Left ventricle myocardium inferior (tissue), 1 donor: ENCODE measurements at places on chromosomes 2 and 18. TPM values are rescaled to one million over a fixed set of nuclear protein-coding genes. Genes with fewer than 3 reads are reported as not detected.

GRCh38 chr2:215439404-215439803 is 3.5 kb upstream of the FN1 start:
- H3K27me3 ChIP-seq: peaks cover 26% of the 10 kb centered on the region
- H3K4me3 ChIP-seq: no peak overlapping the region
- no peak overlapping the region for H3K27ac ChIP-seq
- no peaks in the 10 kb centered on the region for H3K36me3 ChIP-seq
- no peak for DNase-seq
- peaks cover 41% of the 10 kb centered on the region for H3K4me1 ChIP-seq

- H3K36me3 ChIP-seq: no peaks in the 10 kb centered on the region
- DNase-seq: no peak
- H3K27me3 ChIP-seq: no peaks in the 10 kb centered on the region
- H3K4me1 ChIP-seq: no peaks in the 10 kb centered on the region
- no peak overlapping the region for H3K27ac ChIP-seq
Measured at GRCh38 chr18:31380912-31381311, 4.3 kb downstream of the DSG4 start.

The RGPD3 gene
- total RNA-seq: not detected

- no peak for DNase-seq
- peaks cover 27% of the 10 kb centered on the region for H3K27me3 ChIP-seq
- no peaks in the 10 kb centered on the region for H3K4me1 ChIP-seq
Measured at GRCh38 chr18:23173912-23174311, 38.6 kb downstream of the CABLES1 start.

The KIF1A gene
- 2.0 TPM for total RNA-seq

The RPRM gene
- total RNA-seq: not detected

The C2orf76 gene
- total RNA-seq: 7.3 TPM

The DSG4 gene
- total RNA-seq: not detected

- H3K4me3 ChIP-seq: peak overlapping the region; percentile 87
- H3K27ac ChIP-seq: peak overlapping the region; percentile 99
- H3K36me3 ChIP-seq: peaks cover 3% of the 10 kb centered on the region
- peak; percentile 86 for DNase-seq
- peaks cover 70% of the 10 kb centered on the region for H3K4me1 ChIP-seq
- H3K27me3 ChIP-seq: no peaks in the 10 kb centered on the region
Measured at GRCh38 chr2:45649858-45650811, 1.3 kb upstream of the PRKCE start.

DNA sequence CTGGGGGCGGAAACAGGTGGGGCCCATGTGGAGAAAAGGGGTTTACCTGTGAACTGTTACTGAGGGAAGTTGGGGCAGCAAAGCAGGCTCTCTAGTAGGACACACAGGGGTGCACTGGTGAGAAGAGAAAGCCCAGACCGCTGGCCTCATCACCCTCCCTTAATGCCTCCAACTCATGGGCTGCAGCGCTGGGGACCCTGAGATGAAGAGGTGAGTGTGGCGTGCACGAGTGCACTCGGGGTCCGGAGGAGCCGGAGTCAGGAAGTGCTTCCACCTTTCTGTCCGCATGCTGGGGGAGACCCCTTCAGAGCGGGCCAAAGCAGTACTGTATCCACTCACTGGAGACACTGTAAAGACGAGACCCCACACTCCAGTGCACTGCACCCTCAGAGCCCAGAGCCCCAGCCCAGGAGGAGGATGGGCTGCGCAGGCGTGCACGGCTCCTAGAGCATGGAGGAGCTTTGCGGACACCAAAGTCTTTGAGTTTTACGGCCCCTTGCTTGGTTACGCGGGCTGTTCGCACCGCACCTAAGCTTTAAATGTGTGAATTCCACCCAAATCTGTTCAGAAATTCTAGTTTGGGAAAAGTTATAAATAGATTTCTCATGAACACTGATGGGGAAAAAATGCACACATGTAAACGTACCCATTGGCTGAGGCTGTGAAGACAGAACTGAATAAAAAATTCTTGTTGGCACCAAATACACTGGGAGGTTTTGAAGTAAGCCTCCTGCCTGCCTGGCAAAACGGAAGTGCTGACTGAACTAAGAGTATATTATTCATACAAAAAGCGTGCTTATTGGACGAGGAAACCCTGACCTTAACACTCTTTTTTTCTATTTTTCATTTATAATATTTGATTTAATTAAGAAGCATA is 45.4 kb upstream of the PPP4R1 start:
- no peaks in the 10 kb centered on the region for H3K27me3 ChIP-seq
- H3K27ac ChIP-seq: no peak overlapping the region
- H3K4me1 ChIP-seq: no peaks in the 10 kb centered on the region
- H3K4me3 ChIP-seq: no peak overlapping the region
- H3K36me3 ChIP-seq: no peaks in the 10 kb centered on the region
- DNase-seq: no peak

- no peak for DNase-seq
- H3K27ac ChIP-seq: no peak overlapping the region
- H3K27me3 ChIP-seq: no peaks in the 10 kb centered on the region
- peaks cover 5% of the 10 kb centered on the region for H3K4me1 ChIP-seq
Measured at GRCh38 chr2:48148841-48149430, 242.6 kb upstream of the FBXO11 start.

DNA sequence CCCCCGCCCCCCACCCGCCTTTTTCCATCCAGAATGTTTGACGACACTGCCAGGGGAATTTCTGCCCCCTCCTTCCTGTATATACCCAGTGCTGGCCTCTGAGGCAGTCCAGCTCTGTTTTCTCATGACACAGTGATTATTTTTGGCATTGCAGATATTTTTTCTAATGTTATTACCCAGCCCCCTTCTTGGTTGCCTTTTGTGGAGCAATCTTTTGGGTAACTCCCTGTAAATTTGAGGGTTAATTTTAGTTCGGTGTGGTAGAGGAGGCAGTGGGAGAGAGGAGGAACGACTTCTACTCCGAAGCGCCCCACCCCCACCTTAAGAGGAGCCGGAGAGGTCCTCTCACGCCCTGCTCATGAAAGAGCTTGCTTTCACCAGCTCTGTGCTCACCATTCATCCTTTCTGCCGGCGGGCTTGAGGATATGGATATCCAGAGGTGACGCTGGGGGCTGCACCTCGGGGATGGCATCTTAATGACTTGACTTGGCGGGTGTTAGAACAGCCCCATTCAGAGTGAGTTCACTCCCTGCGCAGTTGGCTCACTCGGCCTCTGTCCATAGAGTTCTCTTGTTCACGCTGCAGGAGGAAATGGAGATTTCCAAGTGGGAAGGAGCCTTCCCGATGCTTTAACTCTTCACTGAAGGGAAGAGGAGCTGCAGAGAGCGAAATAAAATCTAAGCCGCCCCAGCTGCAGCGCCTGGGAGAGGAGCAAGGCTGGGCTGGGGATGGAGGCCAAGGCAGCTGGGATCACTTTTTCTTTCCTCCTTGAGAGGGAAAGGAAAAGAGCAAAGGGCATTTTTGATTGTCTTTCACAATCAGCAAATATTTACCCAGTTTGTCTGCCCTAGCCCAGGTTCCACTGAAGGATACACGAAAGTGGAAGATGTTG is 38.4 kb downstream of the EPAS1 start:
- peak overlapping the region; percentile 87 for H3K27ac ChIP-seq
- H3K4me3 ChIP-seq: peak overlapping the region; percentile 54

- peaks cover 18% of the 10 kb centered on the region for H3K4me1 ChIP-seq
- H3K27me3 ChIP-seq: no peaks in the 10 kb centered on the region
- DNase-seq: no peak
- no peak overlapping the region for H3K4me3 ChIP-seq
- peak overlapping the region; percentile 20 for H3K27ac ChIP-seq
- H3K36me3 ChIP-seq: no peaks in the 10 kb centered on the region
Measured at GRCh38 chr2:30666266-30666874, 140.9 kb downstream of the CAPN13 start.

DNA sequence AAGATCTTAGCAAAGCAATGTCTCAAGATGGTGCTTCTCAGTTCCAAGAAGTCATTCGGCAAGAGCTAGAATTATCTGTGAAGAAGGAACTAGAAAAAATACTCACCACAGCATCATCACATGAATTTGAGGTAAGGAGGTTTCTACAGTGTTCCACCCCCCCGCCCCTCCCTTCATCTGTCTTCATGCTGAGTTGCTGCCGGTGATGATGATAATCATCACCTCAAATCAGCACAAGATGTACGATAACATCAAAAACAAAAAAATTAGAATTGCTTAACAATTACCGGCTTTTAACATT is 14.6 kb downstream of the UGP2 start:
- peak overlapping the region; percentile 52 for H3K27ac ChIP-seq
- no peak for DNase-seq
- H3K4me1 ChIP-seq: peaks cover 60% of the 10 kb centered on the region
